Hippocampal formation (tissue), 2 donors: ENCODE measurements at places on chromosomes 6 and 20.

DNA sequence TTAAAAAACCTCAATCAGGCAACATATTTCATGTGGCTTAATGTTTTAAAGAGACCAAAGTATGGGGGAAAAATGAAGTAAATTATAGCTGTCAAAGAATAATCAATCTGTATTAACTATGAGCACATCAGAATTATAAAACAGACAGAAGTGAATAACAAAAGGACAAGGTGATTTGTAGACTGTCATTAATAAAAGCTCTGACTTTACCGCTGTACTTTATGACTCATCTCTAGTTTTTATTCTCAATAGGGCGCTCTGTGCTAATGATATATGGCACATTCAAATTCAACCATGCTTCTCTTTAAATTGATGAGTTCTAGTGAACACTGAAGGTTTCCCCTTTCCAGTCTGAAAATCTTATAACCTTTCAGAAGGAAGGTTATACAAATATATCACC is 72.0 kb downstream of the PREP start:
- DNase-seq, result no peak

GRCh38 chr6:157667211-157668008 is 155.6 kb upstream of the SNX9 start:
- peak; percentile 40 for DNase-seq

DNA sequence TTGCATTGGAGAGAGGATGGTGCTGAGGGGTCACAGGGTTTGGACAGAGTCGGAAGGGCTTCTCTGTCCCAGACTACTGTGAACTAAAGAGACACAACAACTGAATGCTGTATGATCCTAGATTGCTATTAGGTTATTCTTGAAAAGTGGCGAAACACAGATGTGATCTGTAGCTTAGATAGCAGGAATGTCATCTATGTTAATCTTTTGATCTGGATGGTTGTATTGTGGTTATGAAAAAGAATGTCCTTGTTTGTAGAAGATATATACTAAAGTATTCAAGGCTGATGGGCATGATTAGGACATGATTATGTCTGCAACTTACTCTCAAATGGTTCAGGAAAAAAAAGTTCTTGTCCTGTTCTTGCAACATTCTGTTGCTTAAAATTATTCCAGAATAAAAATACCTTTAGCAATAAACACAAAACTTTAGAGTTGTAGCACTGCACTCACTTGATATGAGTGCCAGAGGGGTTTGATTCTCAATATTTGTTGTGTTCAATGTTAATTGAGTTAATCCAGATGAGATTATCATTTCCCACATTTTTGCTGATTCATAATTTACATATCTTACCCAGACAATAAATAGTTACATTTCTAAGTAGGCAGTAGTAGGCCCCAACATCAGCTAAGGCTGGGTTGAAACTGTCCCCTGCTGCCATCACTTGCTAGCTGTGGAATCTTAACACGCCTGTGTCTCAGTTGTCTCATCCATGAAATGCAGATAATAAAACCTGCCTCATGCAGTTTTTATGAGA is 645.2 kb downstream of the KIF16B start:
- no peak for DNase-seq

GRCh38 chr6:170086639-170087420 is 204.0 kb downstream of the DLL1 start:
- no peak for DNase-seq

- DNase-seq, result no peak
Observed at GRCh38 chr6:158242071-158242606, 70.1 kb upstream of the TULP4 start.

- peak; percentile 8 for DNase-seq
Observed at GRCh38 chr6:40425192-40425919, 161.8 kb downstream of the LRFN2 start.

GRCh38 chr6:166412156-166412910 is 29.6 kb upstream of the MPC1 start:
- DNase-seq, result no peak

DNA sequence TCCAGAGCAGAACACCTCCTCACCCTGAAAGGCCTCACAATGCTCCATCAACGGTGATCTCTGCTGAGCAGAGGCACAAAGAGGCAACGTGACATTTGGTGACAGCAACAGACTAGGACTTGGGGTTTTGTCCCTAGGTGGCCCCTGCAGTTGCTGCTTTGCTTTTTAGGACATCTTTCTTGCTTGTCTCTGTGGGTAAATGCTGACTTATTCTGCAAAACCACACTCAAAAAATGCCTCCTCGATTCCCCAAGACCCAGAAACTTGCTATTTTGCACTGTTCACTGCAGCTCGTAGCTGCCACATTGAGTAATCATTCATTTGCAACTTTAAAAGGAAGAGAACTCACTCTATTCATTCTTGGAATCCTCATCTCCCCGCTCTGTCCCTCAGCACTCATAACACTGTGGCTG is 209.9 kb downstream of the LY86 start:
- DNase-seq, result no peak

- DNase-seq, result no peak
Observed at GRCh38 chr6:31830886-31831335, 3.4 kb downstream of the HSPA1B start.

GRCh38 chr20:4324611-4325243 is 309.4 kb upstream of the RNF24 start:
- DNase-seq, result no peak

DNA sequence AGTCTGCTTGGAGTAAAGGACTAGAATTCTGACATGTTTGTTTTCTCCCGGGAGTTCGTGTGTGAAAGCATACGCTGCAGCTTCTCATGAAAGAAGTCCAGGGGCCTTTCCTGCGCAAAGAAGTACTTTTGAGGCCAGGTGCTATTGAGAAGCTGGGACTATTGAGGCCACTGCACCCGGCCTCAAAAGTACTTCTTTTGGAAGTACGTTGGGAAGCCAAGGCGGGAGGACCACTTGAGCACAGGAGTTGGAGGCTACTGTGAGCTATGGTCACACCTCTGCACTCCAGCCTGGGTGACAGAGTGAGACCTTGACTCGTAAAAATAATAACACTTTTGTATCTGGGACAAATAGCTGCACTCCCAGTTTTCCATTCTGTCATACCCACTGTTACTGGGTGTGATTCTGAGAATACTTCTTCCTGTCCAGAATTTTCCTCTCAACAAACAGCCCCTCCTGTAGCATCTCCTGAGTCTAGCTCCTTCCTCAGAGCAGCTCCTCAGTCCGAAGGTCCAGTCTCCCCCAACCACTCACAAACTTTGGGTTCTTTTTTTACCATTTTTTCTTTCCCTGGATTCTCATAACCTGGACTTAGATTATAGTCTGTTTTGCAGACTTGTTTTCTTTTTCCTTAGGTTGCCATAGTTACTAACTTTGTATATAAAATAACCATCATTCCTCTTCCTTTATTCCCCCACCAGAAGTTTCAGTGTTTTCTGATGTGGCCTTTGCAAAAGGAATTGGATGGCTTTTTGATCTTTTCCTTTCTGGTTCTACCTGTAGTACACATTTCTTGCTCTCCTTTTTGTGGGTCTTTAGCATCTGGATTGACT is 12.7 kb downstream of the STK35 start:
- DNase-seq, result no peak

DNA sequence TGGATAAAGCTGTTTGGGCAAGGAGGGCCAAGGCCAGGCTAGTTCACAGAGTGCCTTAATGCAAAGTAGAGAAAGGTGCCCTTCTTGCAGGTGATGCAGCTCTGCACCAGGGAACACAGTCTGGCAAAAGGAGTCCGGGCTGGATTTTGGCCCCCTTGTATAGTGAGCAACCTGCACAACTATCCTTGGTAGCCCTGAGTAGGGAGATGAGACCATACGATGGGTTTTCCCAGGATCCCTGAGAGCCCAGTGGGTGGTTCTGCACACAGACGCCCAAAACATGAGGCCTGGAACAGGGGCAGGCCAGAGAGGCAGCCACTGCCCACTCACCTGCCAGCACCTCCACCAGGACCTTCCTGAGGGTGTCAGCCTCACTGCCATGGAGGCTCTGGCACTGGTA is 2.0 kb downstream of the TREM2 start:
- DNase-seq, result no peak

DNA sequence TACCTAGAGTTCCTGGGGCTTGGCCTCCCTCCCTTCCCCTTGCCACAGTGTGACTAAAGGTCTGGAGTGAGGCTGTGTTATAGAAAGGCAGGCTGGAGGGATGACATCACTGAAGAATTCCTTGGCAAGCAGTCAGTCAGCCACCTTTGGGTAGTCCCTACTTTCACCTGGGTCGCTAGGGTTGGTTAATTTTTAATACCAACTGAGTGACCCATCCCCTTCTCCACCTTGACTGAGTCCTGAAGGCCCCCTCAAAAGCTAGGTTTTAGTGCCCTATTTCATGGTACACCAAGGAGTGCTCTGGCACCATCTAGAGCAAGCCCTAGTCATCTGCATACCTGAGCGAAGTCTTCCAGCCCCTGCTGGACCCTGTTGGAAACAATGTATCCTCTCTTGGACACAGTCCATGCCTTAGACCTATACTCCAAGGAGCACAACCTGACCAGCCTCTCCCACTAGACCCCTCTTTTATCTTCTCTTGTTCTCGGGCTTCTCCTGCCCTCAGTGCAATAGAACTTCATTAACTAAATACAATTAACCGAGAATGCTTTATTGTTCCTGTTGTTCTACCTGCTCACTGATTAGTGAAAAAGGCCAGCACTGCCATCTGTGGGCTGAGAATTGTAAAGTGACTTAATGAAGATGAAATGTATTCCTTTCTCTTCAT is 44.6 kb downstream of the RIN2 start:
- DNase-seq, result no peak

GRCh38 chr6:131642987-131643611 is 6.0 kb downstream of the ENPP3 start:
- DNase-seq, result peak; percentile 20

DNA sequence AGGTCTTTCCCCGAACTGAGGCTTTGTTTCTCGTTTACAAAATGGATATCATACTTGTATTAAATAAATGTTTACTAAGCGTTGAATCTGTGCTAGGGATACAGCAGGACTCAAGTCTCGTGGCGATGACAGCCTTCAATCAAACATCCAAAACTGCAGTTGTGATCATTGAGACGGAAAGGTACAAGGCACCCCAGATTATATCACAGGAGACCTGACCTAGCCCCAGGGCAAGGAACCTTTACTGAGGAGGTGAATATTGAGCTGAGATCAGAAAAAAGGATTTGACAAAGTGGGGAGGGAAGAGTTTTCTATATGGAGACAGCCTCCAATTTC is 476 bp downstream of the AAR2 start:
- no peak for DNase-seq

GRCh38 chr6:169627736-169628607 is 73.9 kb downstream of the WDR27 start:
- no peak for DNase-seq

- no peak for DNase-seq
Observed at GRCh38 chr6:80541181-80541580, 434.7 kb downstream of the BCKDHB start.

- DNase-seq, result no peak
Observed at GRCh38 chr6:25193460-25194171, 85.6 kb upstream of the CARMIL1 start.

DNA sequence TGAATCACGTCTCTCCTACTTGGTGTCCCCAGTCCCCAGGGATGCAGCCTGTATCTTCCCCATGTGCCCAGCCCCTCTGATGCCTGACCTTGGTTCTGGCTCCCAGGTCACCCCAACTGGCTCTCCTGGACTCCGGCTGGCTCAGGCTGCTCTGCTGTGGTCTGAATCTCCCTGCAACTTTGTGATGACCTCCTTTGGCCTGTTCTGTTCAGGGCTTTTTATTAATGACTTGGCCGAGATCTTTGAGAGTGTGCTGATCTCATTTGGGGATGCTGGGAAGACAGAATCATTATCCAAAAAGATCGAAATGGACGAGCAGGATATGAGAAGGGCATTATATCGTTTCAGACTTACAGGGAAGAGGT is 67.4 kb downstream of the IGF2R start:
- DNase-seq, result no peak

DNA sequence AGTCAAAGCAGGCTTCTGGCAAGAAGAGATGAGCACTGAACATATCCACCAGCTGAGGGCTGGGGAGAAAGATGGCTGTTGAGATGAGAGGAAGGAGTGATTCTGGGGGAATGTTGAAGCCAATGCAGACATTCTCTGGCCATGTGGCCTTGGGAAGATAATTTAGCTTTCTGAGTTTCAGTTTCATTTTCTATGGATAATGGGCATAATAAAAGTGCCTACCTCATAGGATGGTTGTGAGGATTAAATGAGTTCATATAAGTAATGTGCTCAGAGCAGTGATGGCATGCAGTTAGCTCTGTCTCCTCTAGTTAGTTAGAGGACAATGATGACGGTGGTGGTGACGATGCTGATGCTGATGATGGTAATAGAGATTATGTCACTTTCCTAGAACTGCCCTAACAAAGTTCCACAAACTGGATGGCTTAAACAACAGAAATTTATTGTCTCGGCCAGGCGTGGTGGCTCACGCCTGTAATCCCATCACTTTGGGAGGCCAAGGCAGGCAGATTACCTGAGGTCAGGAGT is 18.5 kb upstream of the KCNK5 start:
- DNase-seq, result no peak

GRCh38 chr6:106102034-106102433 is 15.9 kb downstream of the PRDM1 start:
- no peak for DNase-seq

DNA sequence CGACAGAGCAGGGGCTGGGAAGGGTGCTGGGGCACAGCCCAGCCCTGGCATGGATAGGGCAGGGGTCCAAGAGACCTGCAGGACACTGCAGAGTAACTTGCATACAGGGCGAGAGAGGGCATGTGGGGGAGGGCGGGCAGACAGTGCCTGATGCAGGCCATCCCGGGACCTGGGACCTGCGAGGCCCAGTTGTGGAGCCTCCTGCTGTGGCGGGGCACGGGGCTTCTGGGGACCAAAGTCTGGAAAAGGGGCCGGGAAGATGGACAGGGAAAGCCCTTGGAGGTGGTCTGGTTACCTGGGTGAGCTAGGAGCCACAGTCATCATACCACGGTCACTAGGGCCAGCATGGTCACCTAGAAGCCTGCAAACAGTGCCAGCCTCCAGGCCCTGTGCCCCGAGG is 412 bp upstream of the TUBB1 start:
- no peak for DNase-seq

GRCh38 chr6:7770601-7771000 is 44.7 kb downstream of the BMP6 start:
- no peak for DNase-seq

GRCh38 chr6:10837009-10837621 is 1.2 kb downstream of the MAK start:
- no peak for DNase-seq

- DNase-seq, result no peak
Observed at GRCh38 chr20:44437497-44437896, 38.2 kb upstream of the TTPAL start.

GRCh38 chr6:163554663-163555062 is 140.1 kb downstream of the QKI start:
- DNase-seq, result no peak

DNA sequence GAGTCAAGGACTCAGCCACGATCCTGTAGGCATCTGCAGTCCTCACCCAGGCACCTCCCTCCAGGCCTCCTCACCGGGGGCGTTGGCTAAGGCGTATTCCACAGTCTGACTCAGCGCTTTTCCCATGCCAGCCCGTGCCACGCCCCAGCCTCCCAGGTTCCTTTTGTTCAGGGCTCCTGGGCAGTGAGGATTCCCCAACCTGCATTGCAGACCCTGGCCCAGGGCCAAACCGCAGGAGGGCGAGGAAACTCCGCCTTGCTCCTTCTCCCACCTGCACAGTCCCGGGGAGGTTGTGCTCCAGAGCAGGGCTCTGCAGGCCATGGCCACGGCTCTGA is 202.8 kb upstream of the CST7 start:
- DNase-seq, result no peak
